ENCODE measurements at places on chromosomes 11 and 22.

- DNase-seq, result no peak
These were observed 30.2 kb downstream of the GGT5 start for GRCh38 chr22:24214467-24215285.

DNA sequence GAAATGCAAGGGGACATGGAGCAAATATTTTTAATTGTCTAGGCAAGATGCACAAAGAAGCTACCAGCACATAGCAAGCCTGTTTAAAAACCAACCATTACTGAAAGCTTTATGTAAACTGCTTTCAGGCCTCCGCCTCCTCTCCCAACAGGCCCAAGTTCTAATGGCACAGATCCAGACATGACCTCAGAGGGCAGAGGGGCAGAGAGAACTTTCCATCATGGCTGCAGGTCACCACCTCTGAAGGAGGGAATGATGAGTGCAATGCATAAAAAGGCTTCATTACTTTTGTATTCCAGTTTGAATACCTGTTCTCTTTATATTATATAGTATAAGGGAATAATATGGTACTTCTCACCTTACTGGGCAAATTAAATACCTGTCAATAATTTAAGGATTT, 15.2 kb downstream of the DDX17 start:
- DNase-seq, result no peak

DNA sequence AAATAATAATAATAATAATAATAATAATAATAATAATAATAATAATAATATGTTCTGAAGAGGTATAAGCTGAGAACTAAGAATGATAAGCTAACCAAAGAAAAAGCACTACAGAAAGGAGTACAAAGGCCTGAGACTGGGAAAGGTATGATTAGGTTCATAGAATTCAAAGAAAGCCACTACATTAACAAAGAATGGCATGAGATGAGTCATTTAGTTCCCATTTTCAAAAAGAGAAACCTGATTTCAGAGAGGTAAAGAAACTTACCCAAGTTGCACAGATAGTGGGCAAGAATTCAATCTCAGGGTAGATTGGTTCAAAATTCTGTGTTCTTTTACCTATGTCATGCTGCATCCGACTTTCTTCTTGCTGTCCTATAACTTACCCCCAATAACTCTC, 350.9 kb downstream of the TTC28 start:
- no peak for DNase-seq

DNA sequence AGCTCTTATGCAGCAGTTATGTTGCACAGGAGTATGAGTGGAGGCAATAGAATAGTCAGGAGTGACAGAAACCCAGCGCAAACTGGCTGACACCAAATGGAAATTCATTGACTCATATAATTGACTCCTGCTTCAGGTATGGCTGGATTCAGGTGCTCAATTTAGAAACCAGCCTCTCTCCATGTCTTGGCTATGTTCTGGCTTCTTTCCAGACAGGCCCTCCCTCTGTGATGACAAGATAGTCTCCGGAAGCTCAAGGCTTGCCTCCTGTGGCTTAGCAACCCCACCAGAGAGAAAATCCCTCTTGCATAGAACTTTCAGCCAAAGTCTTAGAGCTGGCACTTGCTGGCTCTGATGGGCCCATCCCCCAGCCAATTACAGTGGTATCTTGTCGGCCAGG, 28.1 kb upstream of the MN1 start:
- DNase-seq, result no peak

GRCh38 chr11:69915151-69915500, 95.9 kb upstream of the FGF3 start:
- no peak for DNase-seq

Data from activated CD4-positive, alpha-beta T cell treated with anti-CD3 and anti-CD28 coated beads for 48 hours (primary cell).